ENCODE measurements at places on chromosomes 4 and X. TPM values are rescaled to one million over a fixed set of nuclear protein-coding genes. Genes with fewer than 3 reads are reported as not detected.
A peak's percentile ranks its signal among the peaks of the same experiment; 100 is the strongest.

Gene PAK3
- total RNA-seq: 1.2 TPM

GRCh38 chrX:150700107-150700506 lies 6.9 kb downstream of the MTMR1 start:
- no peak overlapping the region for H3K27ac ChIP-seq
- DNase-seq: no peak
- no peaks in the 10 kb centered on the region for H3K27me3 ChIP-seq

GRCh38 chr4:17492876-17493275 lies 19.0 kb downstream of the QDPR start:
- peaks cover 19% of the 10 kb centered on the region for H3K4me1 ChIP-seq
- no peaks in the 10 kb centered on the region for H3K36me3 ChIP-seq
- DNase-seq: no peak
- H3K4me3 ChIP-seq: no peak overlapping the region
- no peaks in the 10 kb centered on the region for H3K27me3 ChIP-seq
- H3K27ac ChIP-seq: peak overlapping the region; percentile 94

DNA sequence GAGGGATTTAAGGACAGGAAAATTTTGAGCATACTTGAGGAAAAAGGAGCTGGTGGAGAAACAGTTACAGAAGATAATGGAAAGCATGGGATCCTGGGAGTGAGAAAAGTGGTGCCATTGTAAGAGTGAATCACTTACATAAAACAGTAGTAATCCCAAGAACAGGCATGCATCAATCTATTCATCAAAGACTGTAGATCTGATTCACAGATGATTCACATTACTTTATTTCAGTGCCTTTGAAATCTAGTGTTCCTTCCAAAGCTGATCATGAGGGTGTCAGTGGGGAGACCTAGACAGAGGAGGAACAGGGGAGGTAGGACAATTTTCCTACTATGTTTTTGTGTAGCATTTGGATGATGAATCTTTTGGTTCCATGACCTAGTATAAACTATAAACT lies 102.7 kb downstream of the TAB3 start:
- no peak overlapping the region for H3K4me3 ChIP-seq
- H3K36me3 ChIP-seq: no peaks in the 10 kb centered on the region
- no peak overlapping the region for H3K27ac ChIP-seq
- DNase-seq: no peak
- H3K27me3 ChIP-seq: no peaks in the 10 kb centered on the region
- H3K4me1 ChIP-seq: no peaks in the 10 kb centered on the region

DNA sequence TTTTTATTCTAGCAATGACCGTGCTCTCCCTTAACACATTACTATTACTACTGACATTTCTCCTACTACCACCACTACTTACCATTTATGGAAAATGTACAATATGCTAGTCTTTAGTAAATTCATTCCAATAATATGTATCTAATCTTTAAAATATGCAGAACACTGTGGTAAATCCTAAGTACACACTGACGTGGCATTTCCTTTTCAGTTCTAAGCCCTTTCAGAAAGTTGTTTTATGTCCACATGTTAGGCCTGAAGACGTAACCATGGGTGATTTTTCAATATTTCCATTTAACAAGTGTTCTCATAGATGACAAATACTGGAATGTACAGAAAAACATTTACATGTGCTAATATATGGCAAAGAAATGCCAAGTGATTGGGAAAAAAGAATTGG lies 268.6 kb upstream of the SLIT2 start:
- H3K36me3 ChIP-seq: no peaks in the 10 kb centered on the region
- no peak overlapping the region for H3K27ac ChIP-seq
- no peaks in the 10 kb centered on the region for H3K4me1 ChIP-seq
- H3K4me3 ChIP-seq: no peak overlapping the region
- no peak for DNase-seq

DNA sequence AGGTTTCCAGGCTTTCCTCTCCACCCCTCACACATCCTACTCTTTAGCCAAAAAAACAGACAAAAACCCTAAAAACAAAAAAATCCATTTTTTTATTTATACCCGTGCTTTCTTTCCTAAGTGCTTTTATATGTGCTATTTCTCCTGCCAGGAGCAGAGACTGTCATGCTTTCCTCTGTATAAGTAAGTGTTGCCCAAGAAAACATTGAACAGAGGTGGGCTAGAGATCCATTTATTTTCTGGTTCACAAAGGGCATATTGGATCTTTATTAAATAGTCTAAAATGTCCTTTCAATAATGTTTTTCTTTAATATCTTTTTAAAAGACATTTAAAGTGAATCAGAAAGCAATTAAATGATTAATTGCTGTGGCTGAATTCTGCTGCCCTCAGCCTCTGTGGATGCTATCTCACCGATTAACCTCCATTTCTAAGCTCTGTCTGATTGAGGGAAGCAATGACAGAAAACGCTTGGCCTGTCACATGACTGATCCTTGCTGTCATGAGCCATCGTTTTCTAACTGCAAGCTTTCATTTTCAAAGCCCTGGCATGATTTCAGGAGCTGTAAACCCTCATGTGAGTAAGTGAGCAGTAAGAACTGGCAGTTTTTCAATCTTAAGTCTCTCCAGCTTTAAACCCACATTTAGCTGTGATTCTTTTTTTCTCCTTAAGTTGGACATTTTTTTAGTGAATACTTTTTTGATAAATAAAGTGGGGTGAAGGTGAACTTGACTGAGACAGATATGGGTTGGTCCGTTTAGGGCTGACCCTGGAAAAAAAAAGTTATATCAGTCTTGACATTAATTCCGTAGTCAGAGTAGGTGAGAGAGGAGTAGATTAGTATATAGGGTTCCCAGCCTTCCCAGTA lies 180.7 kb upstream of the PGRMC2 start:
- H3K27ac ChIP-seq: peak overlapping the region; percentile 67
- no peak overlapping the region for H3K4me3 ChIP-seq
- peak; percentile 76 for DNase-seq
- no peaks in the 10 kb centered on the region for H3K27me3 ChIP-seq
- H3K4me1 ChIP-seq: no peaks in the 10 kb centered on the region

- H3K27ac ChIP-seq: peak overlapping the region; percentile 6
- no peaks in the 10 kb centered on the region for H3K36me3 ChIP-seq
- peak; percentile 55 for DNase-seq
- H3K4me1 ChIP-seq: no peaks in the 10 kb centered on the region
- no peaks in the 10 kb centered on the region for H3K27me3 ChIP-seq
Measured at GRCh38 chr4:81631958-81632441, 160.3 kb upstream of the RASGEF1B start.

Gene CT45A2
- not detected for total RNA-seq

GRCh38 chr4:7967501-7968261 lies 28.0 kb upstream of the AFAP1 start:
- no peak for DNase-seq
- peaks cover 35% of the 10 kb centered on the region for H3K4me1 ChIP-seq
- no peak overlapping the region for H3K4me3 ChIP-seq
- H3K27me3 ChIP-seq: no peaks in the 10 kb centered on the region

- no peak for DNase-seq
- H3K27ac ChIP-seq: no peak overlapping the region
- H3K4me1 ChIP-seq: no peaks in the 10 kb centered on the region
- no peaks in the 10 kb centered on the region for H3K27me3 ChIP-seq
- H3K4me3 ChIP-seq: no peak overlapping the region
Measured at GRCh38 chrX:122943918-122944317, 240.2 kb upstream of the GRIA3 start.

- no peak overlapping the region for H3K4me3 ChIP-seq
- H3K27ac ChIP-seq: no peak overlapping the region
- H3K4me1 ChIP-seq: peaks cover 11% of the 10 kb centered on the region
- DNase-seq: no peak
- no peaks in the 10 kb centered on the region for H3K36me3 ChIP-seq
- peaks cover 58% of the 10 kb centered on the region for H3K27me3 ChIP-seq
Measured at GRCh38 chr4:15776871-15777648, 1.1 kb upstream of the CD38 start.

- no peaks in the 10 kb centered on the region for H3K36me3 ChIP-seq
- no peak overlapping the region for H3K4me3 ChIP-seq
- H3K4me1 ChIP-seq: no peaks in the 10 kb centered on the region
- no peak overlapping the region for H3K27ac ChIP-seq
Measured at GRCh38 chr4:33437406-33437805, 2717.2 kb downstream of the PCDH7 start.

Gene TRAM1L1
- 6.9 TPM for total RNA-seq

- no peaks in the 10 kb centered on the region for H3K27me3 ChIP-seq
- no peak overlapping the region for H3K4me3 ChIP-seq
- no peaks in the 10 kb centered on the region for H3K36me3 ChIP-seq
- no peak overlapping the region for H3K27ac ChIP-seq
Measured at GRCh38 chrX:138487866-138488265, 223.7 kb downstream of the FGF13 start.

- no peak overlapping the region for H3K27ac ChIP-seq
- H3K36me3 ChIP-seq: no peaks in the 10 kb centered on the region
- H3K4me1 ChIP-seq: no peaks in the 10 kb centered on the region
- no peak overlapping the region for H3K4me3 ChIP-seq
- no peak for DNase-seq
Measured at GRCh38 chr4:17636341-17636695, 21.9 kb downstream of the MED28 start.

Data from hepatocyte (in vitro differentiated cells).